Mesothelial cell of epicardium (in vitro differentiated cells): ENCODE measurements at places on chromosomes 13 and 19.
A peak's percentile ranks its signal among the peaks of the same experiment; 100 is the strongest.

- no peak for DNase-seq
Measured at GRCh38 chr13:39910041-39910440, 254.6 kb downstream of the COG6 start.

DNA sequence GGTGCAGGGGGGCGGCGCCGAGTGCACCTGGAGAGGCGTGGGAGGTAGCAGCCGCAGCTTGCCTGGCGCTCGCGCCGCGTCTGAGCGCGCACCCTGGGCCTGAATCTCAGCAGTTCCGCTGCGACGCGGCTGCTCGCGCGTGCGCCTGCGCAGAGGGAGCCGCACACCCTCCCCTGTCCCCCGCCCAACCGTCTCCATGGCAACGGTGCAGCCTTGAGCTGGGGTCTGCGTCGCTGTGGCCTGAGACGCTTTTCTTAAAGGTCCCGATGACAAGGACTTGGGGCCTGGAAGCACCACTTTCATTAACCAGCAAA is at the start of gene PNMA8B:
Gene PNMA8B (minus strand): TSS at position 82 of the 314 bp plus-strand sequence. CDS start 402 bp downstream, outside the sequence.
- DNase-seq = peak; percentile 89

DNA sequence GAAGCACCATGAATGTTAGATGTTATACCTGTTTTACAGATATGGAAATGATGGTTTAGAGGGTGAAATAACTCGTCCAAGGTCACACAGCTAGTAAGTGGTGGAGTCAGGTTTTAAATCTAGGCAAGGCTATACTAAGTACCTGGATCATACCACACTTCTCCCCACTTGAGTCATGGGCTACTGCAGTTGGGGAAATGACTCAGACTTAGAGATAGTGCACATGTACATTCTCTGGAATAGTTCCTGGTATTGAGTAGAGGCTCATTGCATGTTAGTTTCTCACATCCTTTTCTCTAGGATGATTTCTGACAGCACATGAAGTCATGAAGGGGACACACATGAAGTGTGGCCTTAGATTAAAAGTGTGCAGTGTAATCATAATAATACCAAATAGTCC is 76.2 kb upstream of the TNFSF11 start:
- DNase-seq = no peak

- no peak for DNase-seq
Measured at GRCh38 chr19:10769533-10770491, 51.9 kb downstream of the DNM2 start.

DNA sequence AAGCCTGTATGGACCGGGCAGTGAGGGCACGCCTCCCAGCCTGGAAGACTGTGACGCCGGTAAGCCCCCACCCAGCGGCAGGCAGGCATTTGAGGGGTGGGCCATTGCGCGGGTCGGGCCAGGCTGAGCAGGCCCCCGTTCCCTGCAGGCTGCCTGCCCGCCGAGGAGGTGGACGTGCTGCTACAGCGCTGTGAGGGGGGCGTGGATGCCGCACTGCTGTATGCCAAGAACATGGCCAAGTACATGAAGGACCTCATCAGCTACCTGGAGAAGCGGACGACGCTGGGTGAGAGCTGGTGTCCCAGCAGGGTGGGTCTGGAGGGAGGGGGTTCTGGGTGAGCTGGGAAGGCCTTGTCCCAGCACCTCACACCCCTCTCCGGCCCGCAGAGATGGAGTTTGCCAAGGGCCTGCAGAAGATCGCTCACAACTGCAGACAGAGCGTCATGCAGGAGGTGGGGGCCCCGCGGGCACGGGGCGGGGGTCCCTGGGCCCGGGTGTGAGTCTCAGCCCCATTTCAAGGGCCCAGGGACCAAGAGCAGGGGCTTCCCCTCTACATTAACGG is 7.1 kb downstream of the ARHGAP45 start:
- DNase-seq = no peak

- DNase-seq = no peak
Measured at GRCh38 chr13:30704596-30704995, 30.7 kb upstream of the ALOX5AP start.

- no peak for DNase-seq
Measured at GRCh38 chr19:46980761-46981160, 38.9 kb upstream of the NPAS1 start.

DNA sequence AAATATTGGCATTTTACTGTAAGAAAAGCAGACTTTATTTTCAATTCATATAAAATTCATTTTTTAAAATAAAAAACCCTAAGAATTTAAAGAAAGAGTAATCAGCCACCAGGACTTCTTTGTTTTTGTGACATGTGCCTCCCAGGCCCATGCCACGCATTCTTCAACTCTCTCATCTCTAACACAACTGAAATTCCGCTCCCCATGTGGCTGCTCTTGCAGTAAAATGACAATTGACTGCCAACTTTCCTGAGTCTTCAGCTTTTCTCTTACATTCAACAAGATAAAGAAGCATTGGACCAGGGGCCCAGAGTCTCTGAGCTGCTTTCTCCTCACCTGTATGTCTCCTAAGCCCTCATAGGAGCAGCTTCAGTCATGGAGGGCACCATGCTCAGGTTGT is 372.1 kb downstream of the UQCRFS1 start:
- DNase-seq = no peak

DNA sequence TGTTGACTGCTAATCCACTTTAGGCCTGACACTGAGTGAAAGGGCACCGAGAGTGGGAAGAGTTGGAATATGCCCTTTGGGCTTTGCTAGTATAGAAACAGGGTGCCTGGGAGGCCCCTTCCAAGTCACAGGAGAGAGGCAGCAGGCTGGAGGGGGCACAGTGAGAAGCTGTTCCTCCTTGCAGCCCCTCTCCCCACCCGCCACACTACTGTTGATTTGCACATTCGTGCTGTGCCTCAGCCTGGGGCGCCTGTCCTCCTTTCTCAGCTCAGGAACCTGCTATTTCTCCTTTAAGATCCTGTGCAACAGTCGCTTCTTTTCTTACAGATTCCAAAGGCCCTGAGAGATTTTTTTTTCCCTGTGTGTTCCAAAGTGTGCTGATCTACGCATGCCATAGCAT is 2.8 kb upstream of the B3GLCT start:
- DNase-seq = no peak

DNA sequence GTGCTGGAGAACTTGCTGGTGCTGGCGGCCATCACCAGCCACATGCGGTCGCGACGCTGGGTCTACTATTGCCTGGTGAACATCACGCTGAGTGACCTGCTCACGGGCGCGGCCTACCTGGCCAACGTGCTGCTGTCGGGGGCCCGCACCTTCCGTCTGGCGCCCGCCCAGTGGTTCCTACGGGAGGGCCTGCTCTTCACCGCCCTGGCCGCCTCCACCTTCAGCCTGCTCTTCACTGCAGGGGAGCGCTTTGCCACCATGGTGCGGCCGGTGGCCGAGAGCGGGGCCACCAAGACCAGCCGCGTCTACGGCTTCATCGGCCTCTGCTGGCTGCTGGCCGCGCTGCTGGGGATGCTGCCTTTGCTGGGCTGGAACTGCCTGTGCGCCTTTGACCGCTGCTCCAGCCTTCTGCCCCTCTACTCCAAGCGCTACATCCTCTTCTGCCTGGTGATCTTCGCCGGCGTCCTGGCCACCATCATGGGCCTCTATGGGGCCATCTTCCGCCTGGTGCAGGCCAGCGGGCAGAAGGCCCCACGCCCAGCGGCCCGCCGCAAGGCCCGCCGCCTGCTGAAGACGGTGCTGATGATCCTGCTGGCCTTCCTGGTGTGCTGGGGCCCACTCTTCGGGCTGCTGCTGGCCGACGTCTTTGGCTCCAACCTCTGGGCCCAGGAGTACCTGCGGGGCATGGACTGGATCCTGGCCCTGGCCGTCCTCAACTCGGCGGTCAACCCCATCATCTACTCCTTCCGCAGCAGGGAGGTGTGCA is 587 bp downstream of the S1PR4 start:
- DNase-seq = no peak

DNA sequence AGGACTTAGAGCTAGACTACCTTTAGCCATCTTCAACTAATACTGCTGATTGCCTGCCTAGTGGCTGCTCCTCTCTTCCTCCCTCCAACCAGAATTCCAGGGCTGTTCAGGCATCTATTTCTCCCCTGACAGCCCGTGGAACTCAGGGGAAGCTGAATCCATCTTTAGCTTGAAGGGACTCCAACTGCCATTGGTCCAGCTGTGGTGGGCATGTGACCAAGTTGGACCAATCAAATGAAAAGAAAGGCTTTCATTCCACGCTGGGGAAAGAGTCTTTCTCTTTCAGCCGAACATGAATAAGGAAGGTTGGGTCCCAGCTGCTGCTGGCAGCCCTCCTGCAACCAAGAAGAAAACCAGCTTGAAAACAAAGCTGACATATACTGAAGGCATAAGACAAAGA is 168.5 kb upstream of the OBI1 start:
- DNase-seq = no peak

DNA sequence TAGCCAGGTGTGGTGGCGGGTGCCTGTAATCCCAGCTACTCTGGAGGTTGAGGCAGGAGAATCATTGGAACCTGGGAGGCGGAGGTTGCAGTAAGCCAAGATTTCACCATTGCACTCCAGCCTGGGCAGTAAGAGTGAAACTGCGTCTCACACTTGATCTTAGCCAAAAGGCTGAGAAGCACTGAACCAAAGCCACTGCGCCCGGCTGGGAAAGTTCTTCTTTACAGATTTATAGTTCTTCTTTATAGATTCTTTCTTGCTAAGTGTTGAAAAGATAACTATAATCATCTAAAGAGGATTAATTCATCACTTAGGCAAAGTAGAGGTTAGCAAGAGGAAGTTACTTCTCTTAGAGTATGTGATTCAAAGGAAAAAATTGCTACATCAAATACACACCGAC is 11.1 kb downstream of the ZNF417 start:
- DNase-seq = no peak

GRCh38 chr19:3034406-3034655 is 5.3 kb upstream of the TLE2 start:
- DNase-seq = no peak

DNA sequence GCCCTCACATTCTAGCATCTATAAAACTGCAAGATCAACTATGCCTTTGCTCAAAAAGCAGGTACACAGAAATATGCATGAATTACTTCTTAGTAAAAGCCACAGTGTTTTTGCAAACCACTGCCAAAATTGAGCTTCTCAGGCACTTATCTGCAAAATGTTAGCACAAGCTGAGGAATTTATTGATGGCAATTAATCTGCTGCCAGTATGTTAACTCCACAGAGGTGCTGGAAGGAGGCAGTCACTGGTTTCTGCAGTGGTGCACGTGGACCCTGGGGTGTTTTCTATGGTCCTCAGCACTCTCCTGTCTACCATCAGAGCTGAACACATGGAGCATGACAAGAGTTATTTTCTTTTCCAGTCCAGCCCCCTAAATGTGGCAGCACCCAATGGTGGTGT is 44.2 kb downstream of the CLDN10 start:
- no peak for DNase-seq

- no peak for DNase-seq
Measured at GRCh38 chr19:47094557-47095475, 18.8 kb downstream of the ZC3H4 start.

DNA sequence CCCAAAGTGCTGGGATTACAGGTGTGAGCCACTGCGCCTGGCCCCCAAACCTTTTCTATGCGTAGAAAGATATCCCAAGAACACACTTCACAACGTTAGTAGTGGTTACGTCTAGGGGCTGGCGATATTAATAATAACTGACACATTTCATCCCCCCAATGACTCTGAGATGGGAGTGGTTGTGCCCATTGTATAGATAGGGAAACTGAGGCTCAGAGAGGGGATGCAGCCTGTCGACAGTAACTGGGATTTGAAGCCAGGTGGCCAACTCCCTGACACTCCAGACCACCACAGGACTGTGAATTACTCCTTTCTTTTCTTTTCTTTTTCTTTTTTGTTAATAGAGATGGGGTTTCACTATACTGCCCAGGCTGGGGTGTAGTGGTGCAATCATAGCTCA is 25.3 kb upstream of the PTPRS start:
- no peak for DNase-seq

DNA sequence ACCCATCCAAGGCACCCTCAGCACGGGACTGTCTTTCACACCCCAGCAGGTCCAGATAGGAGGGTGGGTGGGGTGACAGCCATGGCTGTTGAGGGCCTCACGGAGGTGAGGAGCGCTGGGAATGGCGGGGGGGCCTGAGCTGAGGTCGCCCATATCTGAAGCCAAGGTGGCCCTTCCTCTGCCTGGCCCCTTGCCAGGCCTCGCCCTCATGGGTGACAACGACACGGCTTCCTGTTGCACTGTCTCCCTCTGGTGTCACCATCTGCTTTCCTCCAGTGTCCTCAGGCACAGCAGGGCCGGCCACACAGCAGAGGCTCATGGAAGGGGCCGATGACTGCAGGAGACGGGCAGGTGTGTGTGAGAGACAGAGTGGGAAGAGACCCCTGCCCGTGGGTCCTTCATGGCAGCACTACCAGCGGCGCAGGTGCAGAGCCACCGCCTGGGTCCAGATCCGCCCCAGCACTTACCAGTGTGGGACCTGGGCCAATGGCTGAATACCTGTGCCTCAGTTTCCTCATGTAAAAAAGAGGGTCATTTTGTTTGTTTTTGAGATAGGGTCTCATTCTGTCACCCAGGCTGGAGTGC is 8.1 kb upstream of the NKPD1 start:
- DNase-seq = no peak

DNA sequence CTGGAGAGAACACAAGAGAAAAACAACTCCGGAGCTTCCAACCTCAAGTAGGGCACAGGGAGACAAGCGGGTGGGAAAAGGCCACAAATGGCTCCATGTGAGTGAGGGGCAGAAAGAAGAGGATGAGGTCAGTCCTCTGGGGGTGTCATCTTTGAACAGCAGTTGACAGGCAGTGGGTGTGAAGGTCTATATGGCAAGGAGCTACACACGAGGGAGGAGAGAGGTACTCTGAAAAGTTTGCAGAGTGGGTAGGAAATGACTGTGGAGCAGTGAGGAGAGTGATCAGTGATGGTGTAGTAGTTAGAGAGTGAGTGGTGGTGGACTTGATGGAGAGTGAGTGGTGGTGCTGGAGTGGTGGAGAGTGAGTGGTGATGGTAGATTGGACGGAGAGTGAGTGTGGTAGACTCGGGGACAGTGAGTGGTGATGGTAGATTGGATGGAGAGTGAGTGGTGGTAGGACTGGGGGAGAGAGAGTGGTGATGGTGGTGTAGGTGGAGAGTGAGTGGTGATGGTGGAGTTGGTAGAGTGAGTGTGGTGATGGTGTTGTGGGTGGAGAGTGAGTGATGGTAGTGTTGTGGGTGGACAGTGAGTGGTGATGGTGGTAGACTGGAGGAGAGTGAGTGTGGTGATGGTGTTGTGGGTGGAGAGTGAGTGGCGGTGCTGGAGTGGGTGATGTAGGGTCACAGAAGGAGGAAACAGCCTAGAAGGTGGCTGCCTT is 4.0 kb downstream of the TFDP1 start:
- no peak for DNase-seq

DNA sequence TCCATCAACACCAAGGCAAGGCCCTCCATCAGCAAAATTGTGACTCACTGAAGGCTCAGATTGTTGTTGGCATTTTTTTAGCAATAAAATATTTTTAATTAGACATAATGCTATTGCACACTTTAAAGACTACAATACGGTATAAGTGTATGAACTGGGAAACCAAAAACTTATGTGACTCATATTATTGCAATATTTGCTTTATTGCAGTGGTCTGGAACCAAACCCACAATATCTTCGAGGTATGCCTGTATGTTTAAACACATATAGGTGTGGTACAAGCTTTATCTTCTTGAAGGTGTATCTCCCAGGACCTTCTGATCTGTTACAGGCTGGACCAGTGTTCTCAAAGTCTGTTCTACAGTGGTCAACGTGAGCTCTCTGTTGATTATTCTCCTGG is 142.3 kb upstream of the FNDC3A start:
- no peak for DNase-seq

- no peak for DNase-seq
Measured at GRCh38 chr13:112697756-112698655, 8.2 kb downstream of the ATP11A start.
